ENCODE measurements at places on chromosomes 5 and 9.

- DNase-seq: no peak
These were observed 29.2 kb upstream of the SMC5 start for GRCh38 chr9:70229579-70229978.

DNA sequence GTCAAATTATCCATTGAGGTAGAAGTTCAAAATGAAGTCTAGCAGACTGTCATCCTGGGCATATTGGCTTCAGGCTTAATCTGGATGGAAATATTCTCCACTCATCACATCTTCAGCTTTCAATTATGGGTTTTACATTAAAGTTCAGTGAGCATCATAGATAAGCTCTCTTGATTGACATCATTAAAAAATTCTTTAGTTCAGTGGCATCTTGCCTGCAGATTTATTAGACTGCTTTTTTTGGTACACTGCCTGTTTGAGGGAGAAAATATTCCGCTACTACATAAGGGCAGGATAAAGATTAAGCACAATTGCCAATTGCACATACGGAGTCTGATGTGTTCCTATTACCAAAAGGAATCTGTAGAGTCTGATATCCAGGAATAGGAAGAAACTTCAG lies 2353.8 kb downstream of the MAT2B start:
- no peak for DNase-seq

DNA sequence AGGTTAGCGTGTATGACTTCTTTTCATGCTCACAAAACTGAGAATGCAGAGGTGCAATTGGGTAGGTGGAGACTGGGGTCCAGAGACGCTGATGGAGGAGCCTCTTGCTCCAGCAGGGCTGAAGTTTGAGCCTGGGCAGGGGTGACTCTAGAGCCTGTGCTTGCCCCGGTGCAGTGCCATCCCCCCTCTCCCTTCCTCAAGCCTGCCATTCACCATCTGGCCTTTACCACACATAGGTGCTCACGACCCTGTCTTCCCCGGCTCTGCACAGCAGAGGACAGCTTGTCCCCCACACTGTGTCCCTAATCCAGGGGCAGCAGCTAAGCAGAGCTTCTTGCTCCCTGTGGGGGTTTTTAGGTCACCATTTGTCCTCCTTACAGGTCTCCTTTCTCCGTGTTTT lies 86.5 kb downstream of the DAP start:
- no peak for DNase-seq

DNA sequence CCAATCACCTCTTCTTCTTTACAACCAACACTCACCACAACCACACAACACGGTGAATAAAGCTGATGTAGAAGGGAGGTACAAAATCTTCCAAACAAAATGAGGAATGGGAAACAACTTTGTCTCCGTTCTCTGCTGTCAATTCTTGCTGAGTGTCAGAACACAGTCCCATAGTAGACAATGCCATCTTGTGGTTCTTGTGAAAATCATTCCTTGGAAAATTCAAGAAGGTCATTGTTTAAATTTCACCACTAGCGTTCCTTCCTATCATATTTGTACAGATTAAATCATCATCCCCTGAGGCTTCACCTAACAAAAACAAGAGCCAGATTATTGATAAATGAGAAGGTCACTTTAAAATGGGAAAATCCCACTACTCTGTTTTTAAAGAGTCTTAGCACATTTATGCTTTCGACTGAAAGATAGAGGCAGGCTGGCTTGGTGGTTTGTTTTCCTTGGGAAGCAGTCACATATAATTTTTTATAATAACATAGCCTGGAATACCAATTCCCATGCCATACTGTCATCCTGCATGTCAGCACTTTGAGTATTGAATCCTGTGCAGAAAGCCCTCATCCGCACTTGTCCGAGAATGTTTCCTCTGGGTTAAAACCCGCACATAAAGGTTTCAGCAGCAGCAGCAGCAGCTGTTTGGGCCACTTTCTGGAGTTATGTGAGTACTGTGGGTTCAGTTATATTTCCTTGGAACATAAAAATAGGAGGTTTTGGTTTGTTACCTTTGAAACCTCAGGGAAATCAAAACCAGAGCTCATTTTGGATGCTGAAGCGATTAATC lies 395.0 kb upstream of the SMARCA2 start:
- DNase-seq: no peak

DNA sequence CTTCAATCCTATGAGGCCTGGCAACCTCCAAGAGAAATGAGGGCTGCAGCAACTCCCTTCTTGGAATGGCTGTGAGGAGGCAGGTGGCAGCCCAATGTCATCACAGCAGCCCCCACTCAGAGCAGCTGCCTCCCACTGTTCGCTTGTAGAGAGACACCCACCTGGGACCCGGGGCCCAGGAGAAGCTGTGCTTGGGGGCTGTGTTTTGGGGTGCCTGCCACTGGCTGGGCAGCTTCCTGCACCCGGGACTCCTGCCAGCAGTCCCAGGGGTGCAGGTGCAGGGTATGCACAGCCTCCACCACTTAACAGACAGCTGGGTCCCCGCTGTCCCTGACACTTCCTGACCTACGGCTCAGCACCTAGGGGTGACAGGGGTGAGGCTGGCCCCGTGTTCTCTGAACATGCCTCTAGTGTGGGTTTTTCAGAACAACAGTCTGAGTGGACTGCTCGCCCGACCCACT lies 26.2 kb downstream of the NIPAL4 start:
- DNase-seq: no peak

DNA sequence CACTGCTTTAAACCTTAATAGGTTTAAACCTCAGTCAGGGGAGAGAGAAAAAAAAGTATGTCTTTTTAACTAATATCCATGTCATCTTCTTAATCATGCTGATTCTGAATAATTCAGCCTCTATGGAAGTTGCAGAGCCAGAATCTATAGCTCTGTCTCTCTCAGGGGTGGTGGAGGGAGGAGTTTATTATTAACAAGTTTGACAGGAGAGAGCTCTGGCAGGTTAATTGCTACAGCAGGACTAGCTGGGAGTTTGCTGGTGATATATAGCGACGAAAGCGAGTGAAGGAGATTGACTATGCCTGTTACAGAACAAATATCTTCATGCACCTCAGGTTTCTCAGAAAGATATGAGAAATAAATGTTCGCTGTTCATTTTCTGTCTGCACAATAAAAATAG lies 586.4 kb downstream of the TLE4 start:
- DNase-seq: no peak

DNA sequence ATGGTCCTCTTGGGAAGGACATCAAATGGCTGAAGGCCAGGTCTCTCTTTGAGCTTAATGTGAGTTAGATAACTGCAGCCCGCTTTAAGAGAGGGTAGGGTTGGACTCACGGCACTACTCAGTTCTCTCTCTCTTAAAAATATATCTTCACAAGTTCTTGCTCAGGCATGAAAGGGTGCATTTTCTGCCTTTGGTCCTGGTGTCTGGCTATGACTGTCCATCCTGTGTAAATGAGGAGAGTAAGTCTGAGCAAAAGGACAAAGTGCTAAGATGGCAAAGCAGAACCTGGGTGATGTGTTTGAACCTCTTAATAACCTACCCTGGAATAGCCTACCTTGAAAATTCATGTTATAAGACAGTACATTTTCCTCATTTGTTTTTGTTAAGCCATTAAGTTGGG lies 293.4 kb downstream of the PDE4D start:
- DNase-seq: no peak

DNA sequence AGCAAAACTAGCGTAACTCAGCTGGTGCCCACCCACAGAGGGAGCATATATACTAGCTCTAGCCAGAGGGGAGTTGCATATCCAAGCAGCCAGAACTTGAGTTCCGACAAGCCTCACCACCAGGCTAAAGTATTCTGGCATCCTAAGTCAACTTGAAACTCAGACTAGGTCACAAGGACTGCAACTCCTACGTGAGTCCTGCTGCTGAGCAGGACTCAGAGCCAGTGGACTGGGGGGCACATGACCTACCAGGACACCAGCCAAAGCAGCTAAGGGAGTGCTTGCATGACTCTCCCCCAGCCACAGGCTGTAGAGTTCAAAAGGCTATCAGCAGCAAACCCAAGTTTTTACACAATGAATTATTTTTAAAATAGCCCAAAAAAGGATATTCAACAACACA lies 26.1 kb downstream of the SPDL1 start:
- no peak for DNase-seq

DNA sequence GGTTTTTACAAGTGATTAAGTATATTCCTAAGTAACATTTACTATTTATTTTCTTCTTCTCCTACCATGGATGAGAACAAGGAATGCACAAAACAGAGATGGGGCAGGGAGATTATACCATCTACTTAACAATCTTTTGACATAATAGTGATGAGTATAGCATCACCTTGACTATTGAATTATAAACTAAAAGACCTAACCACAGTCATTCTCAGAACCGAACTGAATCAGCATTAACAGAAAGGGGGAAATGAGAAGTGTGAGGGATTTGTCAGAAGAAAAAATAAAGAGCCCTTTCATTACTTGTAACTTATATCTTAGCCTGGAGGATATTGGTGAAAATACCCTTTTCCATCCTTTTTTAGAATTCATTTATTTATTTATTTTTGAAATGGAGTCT lies 21.9 kb downstream of the OR2Y1 start:
- DNase-seq: no peak

DNA sequence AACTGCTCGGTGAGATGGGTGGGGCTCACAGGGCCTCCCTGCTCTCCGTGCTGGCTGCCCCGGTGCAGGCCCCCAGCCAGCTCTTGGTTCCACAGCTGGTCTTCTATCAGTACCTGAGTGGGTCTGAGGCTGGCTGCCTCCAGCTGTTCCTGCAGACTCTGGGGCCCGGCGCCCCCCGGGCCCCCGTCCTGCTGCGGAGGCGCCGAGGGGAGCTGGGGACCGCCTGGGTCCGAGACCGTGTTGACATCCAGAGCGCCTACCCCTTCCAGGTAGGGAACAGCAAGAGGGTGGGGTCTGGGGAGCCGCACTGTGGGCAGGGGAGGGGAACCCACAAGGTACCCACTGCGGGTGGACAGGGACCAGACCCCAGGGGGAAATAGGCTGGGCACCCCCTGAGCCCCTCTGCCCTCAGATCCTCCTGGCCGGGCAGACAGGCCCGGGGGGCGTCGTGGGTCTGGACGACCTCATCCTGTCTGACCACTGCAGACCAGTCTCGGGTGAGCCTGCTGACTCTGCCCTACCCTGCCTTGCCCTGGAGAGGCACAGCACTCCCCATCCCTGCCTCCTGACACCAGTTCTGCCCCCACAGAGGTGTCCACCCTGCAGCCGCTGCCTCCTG lies 2.8 kb downstream of the MAMDC4 start:
- no peak for DNase-seq

DNA sequence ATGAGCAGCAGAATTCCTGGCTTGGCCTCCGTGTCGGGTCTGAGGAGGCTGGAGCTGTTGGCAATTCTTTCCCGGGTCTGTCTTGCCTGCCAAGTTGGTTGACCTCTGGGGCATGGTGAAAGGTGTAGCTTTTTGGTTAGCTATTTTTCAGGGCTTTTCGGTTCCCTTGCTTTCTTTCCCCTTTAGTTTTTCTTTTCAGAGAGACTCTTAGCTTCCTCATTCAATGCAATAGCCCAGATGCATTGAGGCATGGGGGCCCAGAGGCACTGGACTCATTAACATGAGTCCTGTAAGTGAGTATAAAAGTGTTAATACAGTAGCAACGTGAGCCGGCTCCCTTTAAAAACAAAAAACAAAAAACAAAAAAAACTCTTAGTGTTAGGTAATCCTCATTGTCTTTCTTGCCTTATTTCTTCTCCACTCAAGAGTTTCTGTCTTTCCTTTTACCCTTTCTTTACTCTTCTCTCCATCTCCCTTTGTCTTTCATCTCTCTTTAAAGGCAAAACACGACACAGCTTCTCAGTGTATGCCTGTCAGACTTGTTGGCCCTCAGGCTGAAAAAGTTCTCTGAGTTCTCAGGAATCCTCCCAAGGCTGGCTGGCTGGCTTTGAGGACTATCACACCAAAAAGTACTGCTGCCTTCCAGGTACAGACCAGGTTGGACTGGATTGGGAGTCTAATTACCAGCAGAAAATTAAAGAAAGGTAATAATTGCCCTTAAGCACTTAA lies 289.9 kb upstream of the TUT7 start:
- DNase-seq: no peak

DNA sequence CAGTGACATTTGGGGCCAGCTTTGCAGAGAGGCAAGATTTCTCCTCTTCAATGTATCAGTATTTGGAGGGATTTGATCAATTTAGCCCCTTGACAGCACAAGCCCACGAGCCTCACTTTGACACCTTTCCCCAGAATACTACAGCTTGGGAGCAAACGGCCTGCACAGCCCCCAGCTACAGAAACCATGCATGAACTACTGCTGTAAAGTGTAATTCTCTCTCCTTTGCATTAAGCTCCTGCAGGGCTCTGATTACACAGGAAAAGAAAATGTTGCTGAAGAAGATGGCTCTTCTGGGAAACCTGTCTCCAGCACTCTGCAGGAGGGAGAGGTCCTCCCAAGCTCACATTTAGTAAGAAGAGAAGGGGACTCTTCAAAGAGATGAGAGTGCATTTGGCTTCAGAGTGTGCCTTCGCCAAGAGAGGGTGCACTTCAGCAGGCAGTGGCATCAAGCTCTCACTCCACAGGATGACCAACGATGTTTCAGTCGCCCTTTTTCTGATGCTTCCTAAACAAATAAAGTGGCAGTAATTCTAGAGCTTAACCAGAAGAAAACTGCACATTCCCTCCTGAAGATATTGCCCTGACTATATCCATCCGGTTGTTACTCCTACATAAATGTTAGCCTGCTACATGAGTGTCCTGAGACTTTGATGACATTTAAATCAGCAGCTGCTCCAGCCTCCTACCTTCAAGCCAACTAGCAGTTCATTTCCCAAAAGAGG lies 272.2 kb downstream of the AUH start:
- no peak for DNase-seq

GRCh38 chr5:32202394-32202793 lies 28.3 kb upstream of the GOLPH3 start:
- DNase-seq: no peak

DNA sequence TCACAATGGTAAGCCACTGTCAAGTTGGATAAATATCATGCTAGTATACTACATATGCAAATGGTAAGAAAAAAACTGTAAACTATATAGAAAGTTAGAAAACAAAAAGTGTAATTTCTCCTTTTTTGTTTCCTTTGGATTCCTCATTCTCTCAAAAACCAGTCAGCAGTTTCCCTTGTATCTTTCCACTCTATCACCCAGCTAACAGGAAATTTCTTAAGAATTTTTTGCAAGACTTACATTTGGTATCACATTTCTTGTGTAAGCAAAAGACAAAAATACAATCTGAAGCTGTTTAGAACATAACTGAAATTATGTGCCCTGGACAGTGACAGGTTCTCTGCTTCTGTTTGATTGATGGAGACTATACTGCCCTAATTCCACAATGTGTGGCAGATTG lies 25.2 kb upstream of the MSH3 start:
- no peak for DNase-seq

DNA sequence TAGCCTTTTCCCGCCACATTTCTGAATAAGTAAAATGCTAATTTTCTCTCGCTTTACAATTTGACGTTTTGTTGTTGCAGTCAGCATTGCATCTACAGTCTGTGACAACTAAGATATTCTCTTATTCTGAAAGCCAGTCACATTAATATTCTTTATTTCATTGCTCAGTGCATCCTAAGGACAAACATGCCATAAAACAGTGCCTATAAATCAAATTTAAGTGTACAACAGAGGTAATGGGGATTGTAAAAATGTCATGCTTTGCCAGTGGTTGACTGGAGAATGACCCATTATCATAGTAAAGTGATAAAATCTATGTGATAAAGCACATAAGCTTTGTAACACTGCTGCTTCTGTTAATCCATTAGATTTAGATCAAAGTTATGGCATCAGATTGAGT lies 1850.0 kb upstream of the ACO1 start:
- no peak for DNase-seq

- peak; percentile 33 for DNase-seq
These were observed 63.9 kb downstream of the PCDH1 start for GRCh38 chr5:141814064-141814964.

GRCh38 chr9:114287763-114288192 lies 35.1 kb upstream of the ORM1 start:
- no peak for DNase-seq
